ENCODE measurements at places on chromosomes 2 and 18.
A peak's percentile ranks its signal among the peaks of the same experiment; 100 is the strongest.

GRCh38 chr18:55763805-55764204, 175.8 kb upstream of the TCF4 start:
- DNase-seq: no peak

GRCh38 chr18:63774511-63774910, 707 bp upstream of the SERPINB7 start:
- DNase-seq: no peak

DNA sequence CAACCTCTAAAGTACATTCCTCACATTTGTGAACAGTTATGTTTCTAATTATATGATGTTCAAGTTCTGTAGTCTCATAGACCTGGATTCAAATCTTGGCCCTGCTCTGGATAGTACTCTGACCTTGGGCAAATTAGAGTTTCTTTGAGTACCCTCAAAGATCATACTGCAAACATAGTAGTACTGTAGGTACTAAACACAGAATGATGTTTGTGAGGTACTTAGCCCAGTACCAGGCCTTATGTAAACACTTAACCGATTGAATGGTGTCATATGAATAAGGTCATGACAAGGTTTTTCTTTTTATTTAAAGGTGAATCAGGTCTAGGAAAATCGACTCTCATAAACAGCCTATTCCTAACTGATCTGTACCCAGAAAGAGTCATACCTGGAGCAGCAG, 19.1 kb downstream of the SEPTIN2 start:
- DNase-seq: no peak

DNA sequence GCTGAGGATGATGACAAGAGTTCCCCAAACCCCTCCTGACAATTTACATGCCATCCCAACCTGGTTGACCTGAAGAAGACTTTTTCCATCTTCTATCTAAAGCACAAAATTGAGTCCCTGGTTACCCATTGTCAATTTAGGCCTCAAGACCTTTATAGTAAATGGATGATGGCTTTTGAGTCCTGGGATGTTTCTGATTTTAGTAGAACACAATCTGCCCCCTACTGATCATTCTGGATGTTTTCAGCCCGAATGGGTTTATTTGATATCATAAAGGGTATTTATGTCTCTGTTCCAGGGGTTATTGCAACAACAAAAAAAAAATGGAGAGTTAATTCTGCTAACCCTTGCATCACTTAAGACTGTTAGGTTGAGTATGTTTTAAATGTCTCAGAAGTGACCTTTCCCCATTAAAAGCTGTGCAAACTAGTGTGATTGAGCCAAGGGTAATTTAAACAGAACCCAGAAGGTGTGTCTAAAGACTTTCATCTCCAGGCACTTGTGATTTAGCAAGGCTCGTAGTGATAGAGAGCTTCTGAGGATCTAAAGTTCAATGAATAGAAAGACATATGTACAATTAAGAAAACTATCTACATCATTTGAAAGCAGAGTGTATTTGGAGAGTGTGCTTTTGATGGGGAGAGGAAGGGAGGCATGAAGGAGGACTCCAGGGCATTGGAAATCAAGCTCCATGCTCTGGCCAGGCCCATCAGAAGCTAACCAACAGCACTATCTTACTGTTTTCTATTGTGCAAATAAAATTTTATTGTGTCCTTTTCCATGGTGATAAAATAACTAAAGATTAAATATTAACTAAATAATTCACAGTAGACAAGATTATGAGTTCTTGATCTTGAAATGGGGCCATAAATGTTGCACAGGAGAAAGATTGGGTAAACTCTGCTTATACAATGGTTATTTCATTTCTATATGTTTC, 96.6 kb upstream of the NOSTRIN start:
- DNase-seq: no peak

DNA sequence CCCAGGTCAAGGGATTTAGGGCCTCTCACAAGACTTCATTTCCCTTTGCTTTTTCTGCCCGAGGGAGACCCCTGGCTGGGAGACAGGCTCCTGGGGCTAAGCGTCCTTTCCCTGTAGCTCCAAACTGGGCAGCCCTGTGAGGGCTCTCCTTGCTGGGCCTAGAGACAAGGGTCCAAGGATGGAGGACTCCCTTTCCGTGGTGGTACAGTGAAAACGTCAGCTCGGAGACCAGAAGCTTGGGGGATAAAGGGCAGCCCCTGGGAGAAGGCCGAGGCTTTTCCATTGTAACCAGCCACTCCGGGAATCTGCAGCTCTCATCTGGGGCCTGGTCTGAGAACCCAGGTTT, 2.3 kb downstream of the SIX2 start:
- DNase-seq: no peak

GRCh38 chr18:41576643-41577042, 378.4 kb upstream of the PIK3C3 start:
- no peak for DNase-seq

GRCh38 chr2:63071664-63072063, 21.0 kb downstream of the OTX1 start:
- no peak for DNase-seq

- no peak for DNase-seq
These were observed 34.3 kb upstream of the RALBP1 start for GRCh38 chr18:9441061-9441460.

- DNase-seq: no peak
These were observed 7.6 kb downstream of the CYP26B1 start for GRCh38 chr2:72139874-72140620.

- DNase-seq: no peak
These were observed 145.4 kb downstream of the MTX2 start for GRCh38 chr2:176414641-176415040.

GRCh38 chr18:59881728-59882656, 17.8 kb upstream of the PMAIP1 start:
- DNase-seq: peak; percentile 48

DNA sequence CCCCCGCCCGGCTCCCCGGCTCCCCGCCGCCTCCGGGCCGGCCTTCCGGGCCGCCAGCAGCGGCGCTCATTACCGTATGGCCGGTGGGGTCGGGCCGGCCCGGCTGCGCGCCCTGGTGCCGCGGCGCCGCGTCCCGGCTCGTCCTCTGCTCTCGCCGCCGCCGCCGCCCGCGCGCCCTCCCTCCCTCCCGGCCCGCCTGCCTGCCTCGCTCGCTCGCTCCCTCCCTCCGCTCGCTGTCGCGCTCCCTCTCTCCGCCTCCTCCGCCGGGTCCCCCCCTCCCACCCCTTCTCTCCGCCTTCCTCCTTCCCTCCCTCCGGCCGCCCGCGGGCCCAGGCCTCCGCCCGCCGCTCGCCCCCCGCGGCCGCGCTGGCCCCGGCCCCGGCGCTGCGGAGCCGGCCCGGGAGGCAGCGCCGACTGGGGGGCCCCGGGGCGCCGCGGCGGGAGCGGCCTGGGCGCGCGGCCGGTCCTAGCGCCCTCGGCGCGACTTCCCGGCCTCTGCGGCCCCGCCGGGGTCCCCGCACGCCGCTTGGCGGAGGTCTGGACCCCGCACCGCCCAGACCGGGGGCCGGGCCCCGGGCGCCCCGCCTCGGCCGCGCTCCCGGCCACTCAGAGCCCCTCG, at the start of gene DNMT3A:
TSS of gene DNMT3A (minus strand) at position 173 of the 619 bp plus-strand sequence. CDS start 27,941 bp downstream, outside the sequence.
- DNase-seq: no peak

DNA sequence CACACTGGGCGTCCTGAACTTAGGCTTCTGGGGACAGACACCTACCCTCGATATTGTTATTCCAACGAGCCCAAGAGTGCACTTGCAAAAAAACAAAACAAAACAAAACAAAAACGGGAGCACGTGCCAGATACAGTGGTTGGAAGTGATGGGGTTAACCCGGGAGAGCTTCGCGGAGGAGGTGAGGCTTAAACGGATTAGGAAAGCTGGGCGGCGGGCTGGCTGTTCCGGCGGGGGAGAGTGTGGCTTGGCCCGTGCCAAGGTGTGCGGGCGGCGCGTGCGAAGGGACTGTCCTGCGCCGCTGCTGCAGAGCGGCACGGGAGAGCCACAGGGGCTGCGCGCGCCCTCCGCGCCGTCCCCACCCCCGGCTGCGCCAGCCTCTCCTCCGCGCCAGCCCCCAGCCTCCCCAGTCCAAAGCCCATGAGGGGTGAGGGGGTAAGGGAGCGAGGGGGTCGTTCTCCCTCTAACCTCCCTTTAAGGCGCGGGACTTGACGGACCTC, 1.5 kb upstream of the SLC30A3 start:
- DNase-seq: no peak

DNA sequence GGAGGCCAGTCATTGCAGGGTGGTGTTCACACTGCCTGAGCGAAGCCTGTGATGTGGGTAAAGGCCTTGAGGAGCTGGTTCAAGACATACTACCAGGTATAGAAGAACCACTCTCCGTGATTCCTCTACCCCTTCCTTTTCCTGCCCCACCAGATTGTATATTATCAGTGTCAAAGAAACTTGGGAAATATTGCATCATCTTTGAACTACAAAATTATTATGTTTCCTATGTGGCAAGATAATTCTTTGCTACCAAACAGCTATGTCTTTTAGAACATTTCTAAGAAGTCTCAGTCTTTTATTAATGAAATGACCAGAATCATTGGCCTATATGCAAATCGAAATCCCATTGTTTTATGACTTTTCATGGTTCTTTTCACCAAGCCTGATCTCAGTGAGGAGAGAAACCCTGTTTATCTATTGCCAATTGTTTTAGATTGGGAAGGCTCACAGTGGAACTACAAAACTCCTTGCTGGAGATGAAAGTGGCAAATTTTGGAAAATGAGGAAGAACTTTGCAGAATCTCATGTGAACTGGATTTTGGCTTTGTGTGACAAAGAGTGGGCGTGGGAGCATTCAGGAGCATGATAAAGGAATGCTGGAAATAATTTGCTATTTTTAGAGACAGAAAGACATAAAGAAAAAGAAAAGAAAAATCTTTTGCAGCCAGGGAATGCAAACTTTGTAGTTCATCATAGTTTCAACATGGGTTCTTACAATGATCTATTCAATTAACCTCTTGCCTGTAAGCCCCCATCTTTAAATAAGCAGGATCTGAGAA, 286.9 kb downstream of the INSIG2 start:
- DNase-seq: no peak

- DNase-seq: peak; percentile 10
These were observed 292.1 kb downstream of the EXOC6B start for GRCh38 chr2:72533765-72534164.

- DNase-seq: no peak
These were observed 5.5 kb upstream of the CCDC74A start for GRCh38 chr2:131521961-131522781.

DNA sequence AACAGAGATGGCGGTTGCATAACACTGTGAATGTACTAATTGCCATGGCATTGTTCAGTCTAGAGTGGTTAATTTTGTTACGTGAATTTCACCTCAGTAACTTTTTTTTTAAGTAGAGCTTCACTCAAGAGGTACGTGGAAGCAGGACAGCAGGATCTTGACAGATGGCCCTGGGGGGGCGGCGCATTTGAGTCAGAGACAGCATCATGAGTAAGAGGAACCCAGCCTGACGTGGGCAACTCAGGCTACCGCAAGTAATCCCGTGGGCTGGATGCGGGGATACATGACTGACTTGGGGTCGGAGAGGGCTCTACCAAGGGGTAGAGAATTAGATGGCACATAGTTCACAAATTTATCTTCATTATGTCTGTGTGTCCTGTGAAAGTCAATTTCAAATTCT, 38.1 kb upstream of the DAPL1 start:
- DNase-seq: no peak

- DNase-seq: no peak
These were observed 136.9 kb downstream of the MAIP1 start for GRCh38 chr2:200092235-200092634.

- no peak for DNase-seq
These were observed 781.9 kb upstream of the ID2 start for GRCh38 chr2:7899923-7900322.

GRCh38 chr2:217695033-217695520, 307.7 kb downstream of the TNS1 start:
- peak; percentile 89 for DNase-seq

GRCh38 chr2:60488291-60488690, 65.2 kb downstream of the BCL11A start:
- DNase-seq: no peak

Measured in skeletal muscle cell (primary cell).